AG04450 (cell line): ENCODE measurements at places on chromosomes 2 and 18. TPM values are rescaled to one million over a fixed set of nuclear protein-coding genes. Genes with fewer than 3 reads are reported as not detected.
A peak's percentile ranks its signal among the peaks of the same experiment; 100 is the strongest.

The ZSWIM2 gene
- polyA plus RNA-seq = 0.10 TPM in 1 of 2 replicates, not detected in the other

DNA sequence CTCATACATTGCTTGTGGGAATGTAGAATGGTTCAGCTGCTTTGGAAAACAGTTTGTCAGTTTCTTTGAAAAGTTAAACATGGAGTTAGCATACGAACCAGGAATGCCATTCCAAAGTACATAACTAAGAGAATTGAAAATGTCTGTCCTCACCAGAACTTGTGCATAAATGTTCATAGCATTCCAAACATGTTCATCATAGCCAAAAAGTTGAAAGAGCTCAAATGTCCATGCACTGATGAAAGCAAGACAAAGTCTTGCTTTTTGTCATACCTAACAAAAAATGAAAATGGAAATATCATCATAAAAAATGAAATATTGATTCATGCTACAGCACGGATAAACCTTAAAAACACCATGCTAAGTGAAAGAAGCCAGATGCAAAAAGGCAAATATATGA lies 408.8 kb upstream of the UBE2E3 start:
- DNase-seq = peak; percentile 42

- DNase-seq = no peak
Measured at GRCh38 chr2:191341436-191341835, 96.2 kb downstream of the MYO1B start.

The UGT1A5 gene
- polyA plus RNA-seq = not detected in 2 replicates

The TRIM43 gene
- polyA plus RNA-seq = not detected in 2 replicates

DNA sequence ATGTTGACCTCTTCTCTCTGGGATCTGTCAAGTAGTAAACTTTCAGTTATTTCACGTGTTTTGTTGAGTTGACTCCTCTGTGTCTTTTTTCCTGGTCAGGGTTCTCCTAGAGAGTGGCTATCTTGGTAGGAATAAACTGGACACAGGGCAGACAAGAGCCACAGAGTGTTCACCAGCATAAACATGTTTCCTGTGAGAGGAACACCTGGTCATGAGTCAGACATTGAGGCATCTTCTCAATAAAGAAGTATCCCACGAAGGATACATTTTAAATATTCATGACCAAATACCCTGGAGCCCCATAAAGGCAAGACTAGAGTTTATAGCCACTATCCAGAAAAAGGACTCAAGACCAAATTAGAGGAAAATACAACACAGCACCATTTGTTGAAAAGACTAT lies 269.7 kb upstream of the ZNF521 start:
- no peak for DNase-seq

The UGT1A1 gene
- polyA plus RNA-seq = not detected in 2 replicates

- no peak for DNase-seq
Measured at GRCh38 chr2:231720987-231721966, 13.0 kb downstream of the PTMA start.

- no peak for DNase-seq
Measured at GRCh38 chr2:120587279-120587996, 148.2 kb upstream of the GLI2 start.

GRCh38 chr2:122323927-122324326 lies 568.5 kb downstream of the TSN start:
- no peak for DNase-seq

The KCNJ13 gene
- 0.02 TPM in 1 of 2 replicates, not detected in the other for polyA plus RNA-seq

- DNase-seq = no peak
Measured at GRCh38 chr2:66228128-66228547, 206.8 kb upstream of the MEIS1 start.

The MTCL1 gene
- 54.5 and 56.6 TPM in 2 replicates for polyA plus RNA-seq

The CCBE1 gene
- polyA plus RNA-seq = 40.4 and 51.5 TPM in 2 replicates

GRCh38 chr2:14565666-14566065 lies 66.9 kb upstream of the LRATD1 start:
- DNase-seq = no peak
